ENCODE measurements at places on chromosomes 5 and 9. TPM values are rescaled to one million over a fixed set of nuclear protein-coding genes. Genes with fewer than 3 reads are reported as not detected.

DNA sequence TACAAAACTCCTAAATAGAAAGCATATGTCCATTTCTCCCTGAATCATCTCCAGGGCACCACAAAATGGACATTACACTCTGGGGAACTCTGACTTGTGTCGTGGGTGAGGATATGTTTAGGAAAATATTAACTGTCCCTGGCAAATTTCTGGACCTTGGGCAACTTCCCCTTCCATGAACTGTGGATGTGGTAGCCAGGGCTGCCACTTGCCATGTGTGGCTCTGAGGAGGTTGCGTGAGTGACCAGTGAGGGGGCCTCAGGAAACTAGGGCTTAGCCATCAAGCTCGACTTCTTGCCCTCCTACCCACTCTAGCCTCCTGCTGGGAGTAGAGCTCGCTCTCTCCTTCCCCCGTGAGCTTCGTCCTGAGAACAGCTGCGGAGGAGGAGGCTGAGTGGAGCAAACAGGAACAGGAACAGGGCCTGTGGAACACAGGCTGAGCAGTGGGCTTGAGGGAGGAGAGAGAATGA lies 13.8 kb upstream of the STC2 start:
- no peak overlapping the region for H3K4me3 ChIP-seq
- no peak overlapping the region for H3K27ac ChIP-seq
- H3K36me3 ChIP-seq = no peaks in the 10 kb centered on the region

- no peak for DNase-seq
- no peak overlapping the region for H3K27ac ChIP-seq
- no peak overlapping the region for H3K4me3 ChIP-seq
- no peaks in the 10 kb centered on the region for H3K4me1 ChIP-seq
- H3K36me3 ChIP-seq = no peaks in the 10 kb centered on the region
- no peaks in the 10 kb centered on the region for H3K27me3 ChIP-seq
These were observed 1005.7 kb downstream of the DTWD2 start for GRCh38 chr5:117982691-117983090.

- peaks cover 37% of the 10 kb centered on the region for H3K4me1 ChIP-seq
- no peaks in the 10 kb centered on the region for H3K27me3 ChIP-seq
- H3K27ac ChIP-seq = peak within 1 kb of the TSS; percentile 89
- H3K36me3 ChIP-seq = no peaks in the 10 kb centered on the region
- peak within 1 kb of the TSS; percentile 78 for H3K4me3 ChIP-seq
These were observed at the start of gene P4HA2 for GRCh38 chr5:132227485-132228240. P4HA2 (minus strand) TSS chr5:132227853; CDS start chr5:132218626, 9,227 bp downstream.

DNA sequence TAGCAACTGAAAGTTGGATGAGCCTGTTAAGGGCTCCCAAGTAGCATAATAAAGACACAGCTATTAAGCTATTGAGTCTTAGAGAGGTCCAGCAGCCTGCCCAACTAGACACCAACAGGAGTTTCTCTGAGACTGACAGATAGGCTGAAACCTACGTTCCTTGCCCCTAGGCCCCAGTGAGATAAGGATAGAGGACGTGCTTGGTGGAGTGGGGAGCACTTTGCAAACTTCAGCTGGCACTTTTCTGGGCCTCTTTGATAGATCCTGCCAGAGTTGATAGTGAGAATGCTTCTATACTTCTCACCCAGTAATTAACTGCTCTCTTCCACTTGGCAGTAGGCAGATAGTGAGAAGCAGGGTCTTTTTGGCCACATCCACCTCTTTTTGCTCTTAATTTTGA lies 20.8 kb upstream of the CTNNA1 start:
- H3K27ac ChIP-seq = no peak overlapping the region
- H3K4me1 ChIP-seq = no peaks in the 10 kb centered on the region
- no peaks in the 10 kb centered on the region for H3K27me3 ChIP-seq
- H3K36me3 ChIP-seq = no peaks in the 10 kb centered on the region
- H3K4me3 ChIP-seq = no peak overlapping the region

- no peak overlapping the region for H3K27ac ChIP-seq
- no peak for DNase-seq
- no peak overlapping the region for H3K4me3 ChIP-seq
These were observed 43.3 kb downstream of the ACTL7B start for GRCh38 chr9:108812396-108813025.

GRCh38 chr5:40368200-40368599 lies 311.5 kb upstream of the PTGER4 start:
- no peaks in the 10 kb centered on the region for H3K36me3 ChIP-seq
- no peaks in the 10 kb centered on the region for H3K27me3 ChIP-seq
- H3K27ac ChIP-seq = no peak overlapping the region

DNA sequence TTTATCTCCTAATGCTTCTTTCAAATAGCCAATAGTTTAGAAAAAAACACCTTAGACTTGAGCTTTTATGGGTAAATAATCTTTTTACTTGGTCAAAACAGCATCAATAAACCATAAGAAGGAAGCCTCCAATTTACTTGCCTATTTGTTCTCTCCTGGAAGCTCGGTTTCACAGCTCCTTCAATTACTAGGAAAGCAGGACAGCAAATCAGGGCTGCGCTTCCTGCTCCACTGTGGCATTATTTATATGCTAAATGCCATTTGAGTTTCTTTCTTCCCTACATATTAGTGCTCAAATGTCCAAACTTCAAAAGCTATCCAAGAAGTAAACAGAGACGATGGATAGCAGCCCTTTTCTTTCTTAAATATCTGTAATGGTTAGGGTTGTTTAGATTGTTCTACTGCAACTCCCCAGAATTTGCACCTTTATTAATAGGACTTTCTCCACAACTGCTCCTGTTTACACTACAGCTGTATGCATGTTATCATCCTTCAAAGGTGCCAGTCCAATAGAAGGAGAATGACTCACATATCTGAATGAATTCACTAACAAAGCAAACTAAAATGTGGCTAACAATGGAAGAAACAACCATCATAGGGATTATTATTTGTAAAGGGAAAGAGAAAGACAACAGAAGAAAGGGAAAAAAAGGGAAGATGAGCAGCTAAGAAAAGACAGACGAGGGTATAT lies 58.7 kb downstream of the MED27 start:
- H3K27ac ChIP-seq = no peak overlapping the region
- no peaks in the 10 kb centered on the region for H3K27me3 ChIP-seq
- H3K4me1 ChIP-seq = peaks cover 12% of the 10 kb centered on the region
- H3K36me3 ChIP-seq = no peaks in the 10 kb centered on the region

- no peak overlapping the region for H3K27ac ChIP-seq
- no peak overlapping the region for H3K4me3 ChIP-seq
These were observed 288.7 kb downstream of the FBXL17 start for GRCh38 chr5:108093186-108093585.

DNA sequence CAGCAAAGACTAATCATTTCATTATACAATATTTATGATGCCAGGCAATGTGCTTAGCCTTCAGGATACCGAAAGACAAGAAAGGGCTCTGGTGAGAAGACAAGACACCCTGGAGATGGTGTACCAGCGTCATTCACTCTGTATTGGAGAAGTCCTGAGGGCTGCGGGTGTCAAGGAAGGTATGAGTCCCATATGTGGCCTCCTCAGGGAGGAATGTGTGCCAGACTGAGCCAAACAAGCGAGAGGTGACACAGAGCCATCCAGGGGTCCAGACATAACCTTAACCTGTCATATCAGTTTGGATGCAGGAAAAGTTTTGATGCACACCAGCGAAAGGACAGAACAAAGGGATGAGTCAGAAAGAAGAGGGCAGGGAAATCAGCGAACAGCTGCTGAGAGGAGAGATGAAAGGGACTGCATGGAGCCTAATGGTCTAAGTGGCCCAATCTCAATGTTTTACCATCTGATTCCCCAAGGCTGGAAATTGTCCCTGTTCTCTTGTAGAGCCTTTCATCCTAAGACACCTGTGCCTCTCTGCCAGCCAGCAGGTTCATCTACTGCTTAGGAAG lies 38.9 kb downstream of the ADRA1B start:
- no peak overlapping the region for H3K4me3 ChIP-seq
- H3K36me3 ChIP-seq = no peaks in the 10 kb centered on the region
- no peaks in the 10 kb centered on the region for H3K27me3 ChIP-seq
- H3K4me1 ChIP-seq = peaks cover 6% of the 10 kb centered on the region

DNA sequence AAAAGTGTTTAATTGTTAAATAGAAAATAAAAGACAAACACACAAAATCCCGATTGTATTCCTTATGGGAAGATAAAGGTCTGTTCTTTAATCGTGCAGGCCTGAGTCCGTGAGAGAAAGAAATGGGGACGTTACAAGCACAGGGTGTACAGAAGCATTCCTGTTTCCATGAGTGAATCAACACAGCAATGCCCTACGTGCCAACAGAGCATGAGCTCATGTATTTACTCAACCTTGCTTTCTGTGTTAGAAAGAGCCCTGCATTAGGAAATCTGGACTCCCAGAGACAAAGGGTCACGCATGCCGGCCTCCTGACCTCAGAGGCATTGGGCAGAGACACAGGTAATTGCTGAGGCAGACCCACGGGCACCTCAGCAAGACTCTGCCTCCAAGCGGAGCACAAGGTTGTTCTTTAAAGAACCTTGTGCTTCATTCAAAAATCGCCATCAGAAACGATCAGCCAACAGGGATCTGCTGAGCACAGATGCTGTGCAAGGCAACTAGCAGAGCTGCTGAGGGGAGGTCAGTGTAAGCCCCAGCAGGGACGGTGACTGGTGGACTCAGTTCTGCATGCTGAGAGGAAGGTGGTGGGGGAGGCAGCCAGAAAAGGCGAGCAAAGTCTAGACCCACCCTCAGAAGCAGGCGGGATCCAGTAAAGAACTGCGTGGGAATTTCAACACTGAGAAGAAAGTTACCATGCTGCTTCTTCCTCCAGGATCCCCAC lies 101.0 kb downstream of the TLE1 start:
- H3K27ac ChIP-seq = peak overlapping the region; percentile 37
- peaks cover 6% of the 10 kb centered on the region for H3K36me3 ChIP-seq
- H3K4me3 ChIP-seq = no peak overlapping the region
- no peaks in the 10 kb centered on the region for H3K27me3 ChIP-seq

DNA sequence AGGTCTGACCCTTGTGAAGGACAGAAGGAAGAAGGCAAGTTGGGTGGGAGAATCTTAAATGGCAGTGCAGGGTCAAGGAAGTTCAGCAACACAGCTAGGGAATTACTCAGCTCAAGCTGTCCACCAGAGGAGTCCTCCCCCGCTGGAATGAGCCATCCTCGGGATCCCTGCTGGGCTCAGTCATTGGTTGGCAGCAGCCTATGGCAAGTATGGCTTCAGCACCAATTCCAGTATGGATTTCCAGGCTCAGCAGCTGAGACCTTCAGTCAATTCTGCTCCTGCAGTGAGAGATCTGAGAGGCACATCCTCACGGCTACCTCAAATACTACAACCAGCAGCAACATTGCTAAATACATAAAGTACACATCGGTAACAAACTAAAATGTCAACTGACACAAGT lies 280.6 kb upstream of the PIK3R1 start:
- H3K27ac ChIP-seq = no peak overlapping the region
- H3K4me1 ChIP-seq = no peaks in the 10 kb centered on the region
- no peaks in the 10 kb centered on the region for H3K36me3 ChIP-seq
- DNase-seq = no peak
- no peaks in the 10 kb centered on the region for H3K27me3 ChIP-seq

GRCh38 chr9:116576386-116576785 lies 110.7 kb upstream of the TRIM32 start:
- peaks cover 6% of the 10 kb centered on the region for H3K4me1 ChIP-seq
- H3K27ac ChIP-seq = no peak overlapping the region
- no peak for DNase-seq
- no peaks in the 10 kb centered on the region for H3K27me3 ChIP-seq
- no peaks in the 10 kb centered on the region for H3K36me3 ChIP-seq
- no peak overlapping the region for H3K4me3 ChIP-seq

DNA sequence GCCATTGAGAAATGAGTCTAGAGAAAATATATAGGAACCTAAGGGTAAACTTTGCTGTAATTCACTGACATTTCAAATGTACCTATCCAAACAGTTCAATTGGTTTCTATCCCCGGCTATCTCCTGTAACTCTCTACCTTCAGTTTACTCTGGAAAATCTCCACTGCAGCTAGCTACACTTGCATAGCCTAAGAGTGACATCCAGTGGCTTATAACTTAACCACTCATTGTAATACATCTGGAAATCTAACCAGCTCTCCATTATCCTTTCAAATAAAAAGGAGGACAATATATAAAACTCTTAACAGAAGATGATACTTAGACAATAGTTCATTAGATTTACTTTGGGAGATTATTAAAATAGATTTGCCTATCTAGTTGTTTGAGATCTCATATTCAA lies 35.3 kb upstream of the SPDL1 start:
- no peak overlapping the region for H3K4me3 ChIP-seq
- DNase-seq = no peak
- H3K36me3 ChIP-seq = no peaks in the 10 kb centered on the region
- H3K27me3 ChIP-seq = no peaks in the 10 kb centered on the region
- peaks cover 18% of the 10 kb centered on the region for H3K4me1 ChIP-seq

- H3K27ac ChIP-seq = peak overlapping the region; percentile 11
- no peaks in the 10 kb centered on the region for H3K27me3 ChIP-seq
- H3K36me3 ChIP-seq = no peaks in the 10 kb centered on the region
- no peak for DNase-seq
- no peak overlapping the region for H3K4me3 ChIP-seq
These were observed 138.4 kb upstream of the ABCA1 start for GRCh38 chr9:105066275-105066865.

GRCh38 chr5:149766460-149767280 lies 36.6 kb downstream of the PPARGC1B start:
- H3K36me3 ChIP-seq = no peaks in the 10 kb centered on the region
- H3K4me1 ChIP-seq = no peaks in the 10 kb centered on the region
- no peak overlapping the region for H3K4me3 ChIP-seq
- no peak overlapping the region for H3K27ac ChIP-seq
- no peaks in the 10 kb centered on the region for H3K27me3 ChIP-seq
- DNase-seq = no peak

- no peaks in the 10 kb centered on the region for H3K4me1 ChIP-seq
- no peaks in the 10 kb centered on the region for H3K36me3 ChIP-seq
- no peak overlapping the region for H3K4me3 ChIP-seq
- no peaks in the 10 kb centered on the region for H3K27me3 ChIP-seq
- no peak overlapping the region for H3K27ac ChIP-seq
These were observed 2393.0 kb upstream of the C9orf72 start for GRCh38 chr9:29966247-29966646.

GRCh38 chr5:147439254-147439653 lies 70.6 kb downstream of the DPYSL3 start:
- H3K27me3 ChIP-seq = no peaks in the 10 kb centered on the region
- no peak for DNase-seq
- no peaks in the 10 kb centered on the region for H3K36me3 ChIP-seq
- H3K4me3 ChIP-seq = no peak overlapping the region
- H3K27ac ChIP-seq = no peak overlapping the region

Gene CARTPT
- total RNA-seq = not detected

Gene CDH12
- not detected for total RNA-seq

Gene CAMSAP1
- 26.1 TPM for total RNA-seq

Gene ARHGEF39
- 0.36 TPM for total RNA-seq

Gene NPR3
- total RNA-seq = 92.3 TPM

Gene PCDHGA3
- 2.9 TPM for total RNA-seq

Gene ENHO
- under 0.01 TPM for total RNA-seq

Gene ENTPD2
- not detected for total RNA-seq

Gene HAVCR2
- 0.72 TPM for total RNA-seq

Data from osteoblast (primary cell).